ENCODE measurements at places on chromosomes 16 and 17.

GRCh38 chr17:33550261-33550660, 257.2 kb upstream of the ASIC2 start:
- DNase-seq, result no peak

DNA sequence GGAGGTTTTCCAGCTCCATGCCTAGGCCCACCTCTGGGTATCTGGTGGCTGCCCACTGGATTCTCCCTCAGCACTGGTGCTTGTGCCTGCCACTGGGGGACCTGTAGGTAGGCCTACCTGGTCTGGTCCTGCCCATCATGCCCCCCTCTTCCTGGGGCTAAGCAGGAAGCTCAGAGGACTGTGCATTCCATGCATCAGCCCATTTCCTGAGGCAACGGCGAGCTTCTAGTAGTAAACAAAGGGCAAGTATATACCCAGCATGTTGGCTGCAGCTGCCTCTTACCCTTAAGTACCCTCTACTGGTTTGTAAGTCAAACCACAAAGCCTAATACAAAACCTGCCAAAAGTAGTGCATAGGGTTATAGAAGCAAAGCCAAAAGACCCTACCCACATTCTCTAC, 37.5 kb downstream of the SDR42E1 start:
- peak; percentile 28 for DNase-seq

- DNase-seq, result no peak
Measured at GRCh38 chr16:52696126-52696525, 149.2 kb upstream of the TOX3 start.

DNA sequence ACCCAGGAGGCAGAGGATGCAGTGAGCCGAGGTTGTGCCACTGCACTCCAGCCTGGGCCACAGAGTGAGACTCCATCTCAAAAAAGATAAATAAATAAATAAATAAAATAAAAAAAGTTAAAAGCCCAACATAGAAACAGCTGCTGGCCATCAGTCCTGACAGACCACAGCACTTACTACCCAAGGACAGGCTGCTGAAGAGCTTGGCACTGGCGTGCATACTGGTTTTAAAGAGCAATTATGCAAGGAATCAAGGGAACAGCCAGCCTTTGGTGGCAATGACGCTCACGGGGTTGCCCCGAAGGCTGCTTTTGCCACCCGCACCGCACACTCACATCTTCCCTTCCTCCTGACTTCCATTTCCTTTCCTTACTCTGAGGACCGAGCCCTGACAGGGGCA, 4.2 kb downstream of the PLD6 start:
- DNase-seq, result no peak

GRCh38 chr17:63819585-63820537, 7.4 kb upstream of the PSMC5 start:
- no peak for DNase-seq

- no peak for DNase-seq
Measured at GRCh38 chr16:48907906-48908634, 298.1 kb upstream of the N4BP1 start.

GRCh38 chr17:609232-609810, 105.3 kb downstream of the VPS53 start:
- DNase-seq, result no peak

DNA sequence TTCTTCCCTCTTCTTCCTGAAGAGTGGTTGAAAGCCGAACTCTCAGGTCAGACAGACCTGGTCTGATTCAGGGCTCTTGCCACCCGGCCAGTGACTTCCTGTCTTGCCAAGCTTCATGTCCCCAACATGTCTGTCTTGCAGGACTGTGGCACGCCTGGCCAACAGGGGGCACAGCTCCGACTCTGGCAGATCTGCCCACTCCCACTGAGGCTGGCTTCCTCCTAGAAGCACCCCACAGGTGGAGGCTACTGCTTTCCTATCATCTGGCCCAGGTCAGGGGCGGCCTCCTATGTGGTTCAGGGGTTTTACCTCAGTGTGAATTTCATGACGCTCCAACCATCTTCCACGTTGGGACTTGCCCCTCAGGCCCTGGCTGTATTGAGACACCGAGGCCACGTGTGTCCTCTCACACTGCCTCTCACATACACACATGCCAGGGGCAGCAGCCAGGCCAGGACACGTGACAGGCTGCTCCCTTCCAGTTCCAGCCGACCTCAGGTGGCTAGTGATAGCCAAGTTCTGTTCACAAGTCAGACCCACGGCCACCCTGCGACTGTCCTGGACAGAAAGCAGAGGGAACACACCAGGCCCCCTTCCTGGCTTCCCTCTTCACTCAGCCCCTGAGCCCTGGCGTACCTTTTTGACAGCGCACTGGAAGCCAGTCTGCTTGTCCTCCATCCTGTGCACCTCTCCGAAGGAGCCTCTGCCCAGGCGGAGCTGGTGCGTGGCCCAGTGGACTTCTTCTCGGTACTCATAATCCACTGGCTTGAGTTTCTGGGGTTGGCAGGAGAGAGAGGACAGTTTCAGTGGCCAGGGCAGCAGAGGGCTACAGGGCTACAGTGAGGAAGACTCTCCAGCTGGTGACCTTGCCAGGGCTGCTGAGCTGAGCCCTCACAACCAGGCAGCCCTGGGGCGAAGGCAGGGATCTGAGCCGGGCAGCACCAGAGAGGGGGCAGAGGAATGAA, 22.6 kb upstream of the SPATA32 start:
- DNase-seq, result no peak

DNA sequence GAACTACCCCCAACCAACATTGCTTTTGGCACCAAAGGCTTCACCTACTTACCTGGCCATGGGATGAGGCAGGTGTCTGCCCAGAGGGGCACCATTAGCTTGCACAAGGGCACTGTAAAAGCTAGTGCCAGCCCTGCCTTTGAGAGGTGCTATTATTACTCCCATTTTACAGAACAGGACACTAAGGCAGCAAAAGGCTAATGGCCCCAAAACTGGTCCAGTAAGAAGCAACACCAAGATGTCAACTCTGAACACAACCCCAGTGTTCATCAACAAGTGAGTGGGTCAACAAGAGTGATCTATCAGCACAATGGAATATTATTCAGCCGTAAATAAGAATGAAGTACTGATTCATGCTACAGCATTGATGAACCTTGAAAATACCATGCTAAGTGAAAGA, 7.7 kb upstream of the USP7 start:
- no peak for DNase-seq

- DNase-seq, result peak; percentile 39
Measured at GRCh38 chr16:106623-107324, 28.7 kb downstream of the MPG start.

DNA sequence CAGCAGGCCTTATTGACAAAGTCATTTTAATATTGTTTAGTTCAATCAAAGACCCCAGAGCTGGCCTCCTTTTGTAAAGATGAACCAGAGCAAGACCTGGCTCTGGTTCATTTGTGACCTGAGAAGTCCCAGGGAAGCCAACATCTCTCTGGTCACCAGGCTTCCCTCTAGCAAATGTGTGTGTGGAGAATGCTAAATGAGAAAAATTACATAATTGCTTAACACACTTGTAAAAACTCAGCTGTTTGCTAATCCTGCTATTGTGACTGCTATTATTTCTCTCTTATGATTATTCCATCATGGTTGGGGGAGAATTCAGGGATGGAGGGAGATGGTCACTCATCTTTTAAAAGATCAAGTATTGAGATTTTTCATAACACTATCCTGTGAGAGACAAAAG, 94.3 kb upstream of the CLEC3A start:
- no peak for DNase-seq

All from NCI-H510A treated with DMSO at 0.1 percent for 48 hours (cell line).